ENCODE measurements at places on chromosomes 2 and 18.

GRCh38 chr2:128435576-128436478, 117.2 kb upstream of the HS6ST1 start:
- no peak for DNase-seq

GRCh38 chr2:120293096-120294007, 40.7 kb downstream of the RALB start:
- no peak for DNase-seq

GRCh38 chr2:68901199-68901514, 30.0 kb upstream of the BMP10 start:
- DNase-seq = no peak

DNA sequence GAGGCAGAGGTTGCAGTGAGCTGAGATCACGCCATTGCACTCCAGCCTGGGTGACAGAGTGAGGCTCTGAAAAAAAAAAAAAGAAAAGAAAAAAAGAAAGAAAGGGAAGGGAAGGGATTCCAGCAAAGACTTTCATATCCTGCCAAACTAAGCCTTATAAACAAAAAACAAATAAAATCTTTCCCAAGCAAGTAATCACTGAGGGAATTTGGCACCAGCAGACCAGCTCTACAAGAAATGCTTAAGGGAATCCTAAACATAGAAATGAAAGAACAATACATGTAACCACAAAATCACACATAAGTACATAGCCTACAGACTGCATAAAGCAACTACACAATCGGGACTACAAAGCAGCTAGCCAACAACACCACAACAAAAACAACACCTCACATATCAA, 79.1 kb downstream of the TRABD2A start:
- no peak for DNase-seq

GRCh38 chr18:9102508-9103375, at the start of gene NDUFV2:
NDUFV2 (plus strand) TSS chr18:9102699; CDS start chr18:9102744, 45 bp downstream.
- DNase-seq = peak; percentile 84

DNA sequence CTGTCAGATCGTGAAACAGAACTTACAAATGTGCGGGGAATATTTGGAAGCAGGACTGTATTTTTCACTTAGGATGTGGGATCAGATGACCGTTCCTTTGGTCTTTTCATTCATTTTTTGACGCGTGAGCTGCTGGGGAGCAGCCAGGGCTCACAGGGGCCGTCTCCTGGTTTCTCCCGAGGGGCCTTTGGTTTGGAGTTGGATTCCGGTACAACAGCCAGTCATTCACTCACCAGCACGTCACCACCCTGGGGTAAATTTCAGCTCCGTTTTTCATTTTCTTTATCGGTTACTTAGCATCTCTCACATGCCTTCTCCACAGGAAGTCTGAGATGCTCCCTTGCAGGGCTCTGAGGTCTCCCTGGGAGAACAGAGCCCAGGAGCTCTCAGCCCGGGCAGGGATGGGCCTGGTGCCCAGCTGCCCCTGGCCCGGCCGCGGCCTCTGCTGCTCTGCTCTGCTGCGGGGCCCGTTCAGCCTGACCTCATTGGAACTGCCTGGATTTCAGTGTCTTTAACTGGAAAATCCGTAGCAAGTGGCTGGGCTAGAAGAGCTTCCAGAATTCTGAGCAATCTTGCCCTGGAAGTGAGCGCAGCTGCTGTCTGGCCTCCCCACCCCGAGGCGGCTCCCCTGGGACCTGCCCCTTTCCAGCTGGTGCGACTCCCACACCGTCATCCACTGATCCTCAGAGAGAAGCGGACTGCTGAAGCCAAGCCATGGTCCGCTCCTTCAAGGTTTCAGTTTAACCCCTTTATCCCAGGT, 335.6 kb downstream of the EIPR1 start:
- no peak for DNase-seq

GRCh38 chr2:15313657-15314056, 247.5 kb downstream of the NBAS start:
- DNase-seq = no peak

DNA sequence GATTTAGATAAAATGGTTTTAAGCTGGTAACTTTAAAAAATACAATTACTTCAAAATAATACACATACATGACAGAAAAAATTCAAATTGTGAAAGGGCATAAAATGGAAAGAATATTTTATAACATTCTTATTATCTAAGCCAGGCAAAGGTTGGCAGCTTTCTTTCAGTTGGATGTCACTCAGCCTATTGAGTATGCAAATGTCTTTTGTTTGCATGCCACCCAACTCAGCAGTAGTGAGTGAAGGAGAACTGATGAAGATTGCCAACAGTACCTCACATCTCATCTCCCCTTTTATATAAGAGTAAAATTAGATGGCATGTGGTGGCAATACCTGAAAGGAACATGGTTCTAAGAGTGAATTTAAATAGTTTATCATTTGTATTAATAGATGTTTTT, 24.8 kb downstream of the BMPR2 start:
- DNase-seq = no peak

- no peak for DNase-seq
Observed at GRCh38 chr2:73004466-73004865, 67.0 kb downstream of the SFXN5 start.

DNA sequence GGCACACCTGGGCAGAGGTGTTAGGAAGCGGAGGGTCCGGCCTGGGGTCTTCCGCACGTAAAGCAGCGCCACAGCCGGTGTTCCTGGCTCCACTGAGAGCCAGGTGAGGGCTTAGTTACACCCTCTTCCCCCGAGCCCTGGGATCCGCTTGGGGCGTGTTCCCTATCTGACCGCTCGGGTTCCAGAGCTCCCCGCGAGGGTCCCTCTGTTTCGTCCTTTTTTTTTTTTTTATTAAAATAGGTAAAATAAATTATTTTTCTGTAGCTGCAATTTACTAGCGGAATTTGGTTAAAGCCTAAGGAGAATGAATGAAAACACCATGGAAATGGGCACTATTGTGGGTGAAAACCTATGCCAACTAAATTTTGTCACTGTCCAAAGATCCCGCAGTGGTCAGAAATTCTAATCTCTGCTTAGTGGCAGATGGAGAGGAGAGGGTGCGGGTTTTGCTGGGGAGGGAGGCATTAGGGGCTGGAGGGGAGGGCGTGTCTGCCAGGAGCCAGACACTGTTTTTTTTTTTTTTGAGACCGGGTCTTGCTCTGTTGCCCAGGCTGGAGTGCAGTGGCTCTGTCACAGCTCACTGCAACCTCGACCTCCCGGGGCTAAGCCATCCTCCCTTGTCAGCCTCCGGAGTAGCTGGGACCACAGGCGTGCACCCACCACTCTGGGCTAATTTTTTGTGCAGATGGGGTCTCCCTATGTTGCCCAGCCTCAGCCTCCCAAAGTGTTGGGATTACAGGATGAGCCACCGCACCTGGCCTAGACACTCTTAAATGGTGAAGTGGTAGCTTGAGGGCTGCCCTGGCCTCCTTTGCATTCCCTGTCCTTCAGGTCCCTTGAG, 834 bp downstream of the PDCL3 start:
- DNase-seq = no peak

GRCh38 chr18:44655435-44655834, 25.3 kb upstream of the SETBP1 start:
- DNase-seq = no peak

GRCh38 chr18:46297124-46297523, 192.9 kb downstream of the HAUS1 start:
- DNase-seq = no peak

- no peak for DNase-seq
Observed at GRCh38 chr2:7774481-7774880, 857.3 kb downstream of the RNF144A start.

- DNase-seq = no peak
Observed at GRCh38 chr2:111161971-111162370, 41.3 kb downstream of the BCL2L11 start.

- DNase-seq = no peak
Observed at GRCh38 chr2:230814616-230815015, 50.1 kb upstream of the ITM2C start.

GRCh38 chr2:39659765-39660611, 5.7 kb upstream of the TMEM178A start:
- DNase-seq = no peak

GRCh38 chr2:55519938-55520885, 694 bp downstream of the CFAP36 start:
- peak; percentile 27 for DNase-seq

DNA sequence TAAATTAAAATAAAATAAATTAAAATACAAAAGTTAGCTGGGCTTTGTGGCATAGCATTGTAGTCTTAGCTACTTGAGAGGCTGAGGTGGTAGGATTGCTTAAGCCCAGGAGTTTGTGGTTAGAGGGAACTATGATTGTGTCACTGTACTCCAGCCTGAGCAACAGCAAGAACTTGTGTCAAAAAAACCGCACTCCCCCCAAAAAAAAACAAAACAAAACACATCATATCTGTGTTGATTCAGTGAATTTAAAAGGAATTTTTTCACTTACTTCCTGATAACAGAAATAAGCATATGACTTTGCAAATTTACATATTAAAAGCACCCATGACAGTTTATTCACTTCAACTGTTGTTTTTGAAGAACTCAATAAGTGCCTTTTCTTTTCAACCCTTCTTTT, 68.1 kb upstream of the PELI1 start:
- no peak for DNase-seq

- peak; percentile 26 for DNase-seq
Observed at GRCh38 chr2:41782306-41783158, 265.3 kb upstream of the PKDCC start.

DNA sequence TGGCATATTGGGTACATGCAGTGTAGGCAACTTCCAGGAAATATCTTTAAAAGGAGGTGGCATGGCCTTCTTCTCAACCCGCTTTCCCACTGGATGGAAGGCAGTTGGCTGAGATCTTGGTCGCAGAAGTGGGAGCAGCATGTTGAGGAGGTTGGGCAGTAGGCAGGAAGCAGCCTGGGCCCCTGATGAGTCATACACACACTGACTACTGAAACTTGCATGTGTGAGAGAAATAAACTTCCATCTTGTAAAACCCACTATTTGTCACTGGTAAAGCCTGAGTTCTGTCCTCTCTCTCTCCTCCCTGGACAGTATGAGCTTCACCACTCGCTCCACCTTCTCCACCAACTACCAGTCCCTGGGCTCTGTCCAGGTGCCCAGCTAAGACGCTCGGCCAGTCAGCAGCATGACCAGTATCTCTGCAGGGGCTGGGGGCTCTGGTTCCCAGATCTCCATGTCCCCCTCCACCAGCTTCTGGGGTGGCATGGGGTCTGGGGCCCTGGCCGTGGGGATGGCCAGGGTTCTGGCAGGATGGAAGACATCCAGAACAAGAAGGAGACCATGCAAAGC, 233.8 kb upstream of the SPRED2 start:
- no peak for DNase-seq

DNA sequence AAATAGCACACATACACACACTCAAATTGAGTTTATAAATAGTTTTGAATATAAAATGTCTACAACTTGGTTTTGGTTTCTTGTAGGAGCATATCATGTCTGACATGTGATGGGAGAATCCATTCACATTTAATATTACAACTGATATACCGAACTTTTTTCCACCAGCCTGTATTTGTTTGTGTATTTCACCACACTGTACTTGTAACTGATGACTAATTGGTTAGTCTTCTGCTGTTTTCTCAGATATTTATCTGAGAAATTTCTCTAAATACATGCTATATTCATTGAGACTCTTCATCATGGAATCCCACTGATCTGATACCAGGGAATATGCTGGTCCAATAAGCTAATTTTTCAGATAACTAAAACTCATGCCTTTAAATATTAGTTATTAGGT, 56.3 kb upstream of the UBXN4 start:
- DNase-seq = no peak

- no peak for DNase-seq
Observed at GRCh38 chr2:23411752-23412431, 26.9 kb downstream of the KLHL29 start.

DNA sequence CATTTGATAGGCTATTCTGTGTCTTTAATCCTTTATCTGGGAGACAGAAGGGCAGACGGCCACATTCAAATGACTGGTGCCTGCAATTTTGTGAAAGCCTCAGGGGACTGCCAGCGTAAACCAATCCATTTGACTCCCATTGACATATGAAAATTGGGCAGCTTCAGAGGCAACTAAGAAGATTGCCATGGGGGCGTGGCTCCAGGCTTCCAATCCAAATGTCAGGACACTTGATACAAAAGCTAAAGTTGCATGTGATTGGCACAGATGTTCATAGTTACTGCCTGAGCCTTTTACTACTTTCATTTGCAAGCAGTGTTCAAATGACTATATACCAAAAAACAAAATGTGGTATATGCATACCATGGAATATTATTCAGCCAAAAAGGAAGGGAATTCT, 42.0 kb downstream of the SPC25 start:
- DNase-seq = peak; percentile 34

- peak; percentile 70 for DNase-seq
Observed at GRCh38 chr2:6866275-6866671, 566 bp upstream of the CMPK2 start.

DNA sequence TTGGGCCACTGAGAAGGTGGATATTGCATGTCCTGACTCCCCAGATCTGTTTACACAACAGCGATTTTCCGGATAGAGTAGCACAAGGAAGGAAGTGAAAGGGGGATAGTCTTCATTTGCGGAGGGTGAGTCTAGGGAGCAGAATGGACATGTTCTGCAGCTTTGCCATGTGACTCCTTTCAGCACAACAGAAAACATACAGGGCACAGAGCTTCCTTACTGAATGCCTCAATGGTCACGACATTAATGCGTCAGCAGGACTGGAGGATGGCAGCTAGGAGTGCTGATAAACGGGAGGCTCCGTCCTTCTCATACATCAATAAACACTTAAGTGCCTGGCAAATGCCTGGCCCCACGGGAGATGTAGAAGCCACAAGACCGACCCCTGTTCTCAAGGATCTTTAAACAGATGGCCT, 163.0 kb downstream of the FAM210A start:
- no peak for DNase-seq

- no peak for DNase-seq
Observed at GRCh38 chr2:236608710-236609109, 39.1 kb downstream of the ACKR3 start.

DNA sequence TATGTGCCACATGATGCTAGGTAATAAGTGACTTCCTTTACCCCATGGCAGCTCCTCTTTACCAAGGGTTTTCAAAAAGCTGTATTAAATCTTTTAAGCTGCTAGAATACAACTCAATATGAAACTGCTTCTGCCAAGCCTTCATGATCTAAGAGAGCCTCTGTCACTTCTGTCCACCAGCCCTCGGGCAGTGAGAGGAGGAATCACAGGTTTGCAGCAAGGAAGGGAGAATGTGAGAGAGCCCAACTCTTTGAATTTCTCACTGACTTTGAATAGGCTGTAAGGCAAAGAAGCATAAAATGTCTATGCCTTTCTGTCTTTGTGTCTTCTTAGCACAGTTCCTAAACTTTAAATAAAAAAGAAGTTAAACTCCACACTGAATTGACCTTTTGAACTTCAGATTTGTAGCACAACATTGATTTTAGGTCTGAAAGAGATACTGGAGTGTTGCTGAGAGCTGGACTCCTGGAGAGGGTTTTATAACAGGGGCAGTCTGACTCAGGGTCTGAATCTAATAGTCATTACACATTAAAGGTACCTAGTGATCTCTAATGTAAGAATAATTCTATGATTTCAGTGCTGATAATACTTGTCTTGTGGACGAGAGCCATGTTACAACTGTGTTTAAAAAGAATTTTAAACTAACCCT, 48.1 kb upstream of the SATB2 start:
- no peak for DNase-seq

- DNase-seq = no peak
Observed at GRCh38 chr2:239236043-239236807, 164.6 kb downstream of the HDAC4 start.

GRCh38 chr2:54424555-54425163, 31.5 kb upstream of the SPTBN1 start:
- DNase-seq = no peak

GRCh38 chr2:88880441-88880953, 189.0 kb downstream of the RPIA start:
- DNase-seq = peak; percentile 59

- no peak for DNase-seq
Observed at GRCh38 chr2:230751062-230751461, 38.4 kb downstream of the CAB39 start.
